ENCODE measurements at places on chromosomes 13 and 19. TPM values are rescaled to one million over a fixed set of nuclear protein-coding genes. Genes with fewer than 3 reads are reported as not detected.

ZNF345 gene
- 2.4 TPM for total RNA-seq

DNA sequence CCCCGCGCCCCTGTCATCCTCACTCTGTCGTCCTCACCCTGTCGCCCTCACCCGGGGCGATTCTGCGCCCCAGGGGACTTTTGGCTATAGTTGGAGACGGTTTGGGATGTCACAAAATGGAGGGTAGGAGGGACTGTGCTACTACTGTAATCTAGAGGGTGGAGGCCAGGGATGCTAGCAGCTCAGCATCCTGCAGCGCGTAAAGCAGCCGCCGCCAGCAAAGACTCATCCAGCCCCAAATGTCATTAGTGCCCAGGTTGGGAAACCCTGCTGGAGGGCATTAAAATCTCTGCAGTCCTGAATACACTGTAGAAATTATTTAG is 362 bp downstream of the ZNF557 start:
- no peak for DNase-seq

SOX21 gene
- not detected for total RNA-seq

PPAN gene
- 20.0 TPM for total RNA-seq

- no peak for DNase-seq
These were observed 424.2 kb downstream of the KCTD12 start for GRCh38 chr13:76461999-76462398.

DNA sequence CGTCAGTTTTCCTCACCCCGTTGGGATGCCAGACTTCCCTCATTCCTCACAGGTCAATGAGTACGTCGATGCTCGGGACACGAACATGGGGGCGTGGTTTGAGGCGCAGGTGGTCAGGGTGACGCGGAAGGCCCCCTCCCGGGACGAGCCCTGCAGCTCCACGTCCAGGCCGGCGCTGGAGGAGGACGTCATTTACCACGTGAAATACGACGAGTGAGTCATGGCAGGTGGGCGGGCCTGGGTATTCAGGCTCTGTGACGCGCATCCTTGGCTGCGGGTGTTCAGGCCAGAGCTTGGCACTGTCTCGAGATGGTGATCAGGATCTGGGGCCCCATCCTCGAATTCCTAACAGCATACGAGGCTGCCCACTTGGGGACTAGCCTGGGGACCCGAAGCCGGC is 21.4 kb downstream of the UHRF1 start:
- no peak for DNase-seq

ZNF135 gene
- 3.4 TPM for total RNA-seq

CATSPERD gene
- not detected for total RNA-seq

BCAM gene
- 86.2 TPM for total RNA-seq

FAM124A gene
- 12.2 TPM for total RNA-seq

DNA sequence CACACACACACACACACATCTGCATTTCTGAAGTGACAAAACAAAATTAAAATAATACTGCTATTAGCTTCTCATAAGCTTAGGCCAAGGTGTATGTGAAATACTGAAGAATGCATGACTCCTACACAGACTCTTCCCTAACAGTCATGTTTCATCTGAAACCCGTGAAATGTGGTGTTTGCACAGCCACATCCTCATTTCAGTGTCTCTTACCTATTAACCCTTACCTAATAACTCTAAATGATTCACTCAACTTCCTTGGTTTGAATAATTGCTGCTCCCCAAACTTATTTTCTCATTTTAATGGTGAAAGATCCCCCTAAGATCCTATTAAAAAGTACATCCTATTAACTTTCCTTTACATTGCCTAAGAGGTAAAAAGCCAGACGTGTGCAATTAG is 117.6 kb downstream of the MIPEP start:
- no peak for DNase-seq

ADM5 gene
- 0.67 TPM for total RNA-seq

DNA sequence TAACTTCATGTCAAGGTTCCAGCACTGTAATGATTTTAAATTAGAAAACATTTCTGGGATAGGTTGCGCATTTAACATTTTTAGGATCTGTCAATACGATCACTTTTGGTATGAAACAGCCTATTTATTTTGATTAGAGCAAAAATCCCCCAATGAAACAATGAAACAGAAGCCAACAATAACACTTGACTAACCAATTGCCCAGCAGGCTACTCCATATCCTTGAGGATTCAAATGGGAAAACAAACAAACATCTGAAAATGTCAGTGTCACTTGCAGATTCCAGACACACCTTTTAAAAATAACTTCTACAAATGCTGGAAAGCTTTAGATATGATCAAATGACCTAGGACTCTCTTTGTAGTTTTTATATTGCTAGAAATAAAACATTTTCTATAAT is 1412.5 kb upstream of the PRR20A start:
- no peak for DNase-seq

- no peak for DNase-seq
These were observed 10.4 kb upstream of the KLK14 start for GRCh38 chr19:51093101-51093500.

GRCh38 chr13:29758531-29759114 is 91.8 kb downstream of the UBL3 start:
- DNase-seq, result no peak

ZNF583 gene
- 6.1 TPM for total RNA-seq

PRDX2 gene
- 684 TPM for total RNA-seq

DNA sequence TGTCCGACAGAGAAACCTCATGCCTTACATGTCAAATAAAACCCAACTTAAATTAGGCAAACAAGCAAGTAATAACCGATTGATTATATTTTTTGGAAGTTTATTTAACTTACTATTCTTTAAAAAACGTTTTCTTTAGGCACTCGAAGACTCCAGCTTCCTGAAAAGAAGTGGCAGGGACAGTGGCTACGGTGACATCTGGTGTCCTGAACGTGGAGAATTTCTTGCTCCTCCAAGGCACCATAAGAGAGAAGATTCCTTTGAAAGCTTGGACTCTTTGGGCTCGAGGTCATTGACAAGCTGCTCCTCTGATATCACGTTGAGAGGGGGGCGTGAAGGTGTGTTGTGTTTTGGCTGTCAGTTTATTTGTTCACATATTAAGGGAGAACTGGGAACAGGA is 164.4 kb downstream of the LMO7 start:
- DNase-seq, result no peak

FAM216B gene
- 4.6 TPM for total RNA-seq

IGFL2 gene
- total RNA-seq, result not detected

C19orf67 gene
- total RNA-seq, result not detected

- DNase-seq, result no peak
These were observed 121.2 kb downstream of the B3GLCT start for GRCh38 chr13:31320946-31321345.

DNA sequence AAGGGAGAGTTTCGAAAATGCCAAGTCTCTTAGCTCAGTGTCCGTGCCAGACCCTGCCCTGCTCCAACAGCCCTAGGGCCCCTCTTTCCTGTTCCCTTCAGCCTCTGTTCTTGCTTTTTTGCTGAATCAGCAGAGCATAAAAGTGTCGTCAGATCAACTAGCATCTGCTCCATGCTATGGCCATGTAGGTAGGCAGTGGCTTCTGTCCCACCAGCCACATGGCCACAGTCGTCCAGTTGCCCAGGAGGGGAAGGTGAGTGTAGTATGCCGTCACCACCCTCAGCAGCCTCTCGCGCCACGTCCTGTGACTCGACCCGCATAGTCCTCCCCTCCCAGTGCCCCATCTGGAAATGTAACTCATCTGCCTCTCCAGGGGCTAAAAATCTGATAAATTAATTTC is 50.9 kb upstream of the ATP11A start:
- DNase-seq, result no peak

DNA sequence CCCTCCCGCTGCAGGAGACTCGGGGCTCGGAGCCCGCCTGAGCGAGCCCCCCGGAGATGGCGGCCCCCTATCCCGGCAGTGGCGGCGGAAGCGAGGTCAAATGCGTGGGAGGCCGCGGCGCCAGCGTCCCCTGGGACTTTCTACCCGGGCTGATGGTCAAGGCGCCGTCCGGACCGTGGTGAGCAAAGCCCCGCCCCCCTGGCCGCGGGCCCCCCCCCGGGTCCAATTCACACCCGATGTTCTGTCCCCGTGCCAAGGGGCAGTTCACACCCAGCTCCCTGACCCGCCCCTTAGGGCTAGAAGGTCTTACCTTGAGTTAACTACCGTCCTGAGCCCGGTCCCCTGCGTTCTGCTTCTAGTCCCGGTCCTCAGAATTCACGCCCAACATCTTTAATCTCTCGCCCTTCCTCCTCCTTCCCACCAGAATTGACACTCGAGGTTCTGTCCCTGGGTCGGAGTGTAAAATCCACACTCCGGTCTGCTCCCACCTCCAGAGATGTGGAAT is 1.4 kb downstream of the NPAS1 start:
- no peak for DNase-seq

DNA sequence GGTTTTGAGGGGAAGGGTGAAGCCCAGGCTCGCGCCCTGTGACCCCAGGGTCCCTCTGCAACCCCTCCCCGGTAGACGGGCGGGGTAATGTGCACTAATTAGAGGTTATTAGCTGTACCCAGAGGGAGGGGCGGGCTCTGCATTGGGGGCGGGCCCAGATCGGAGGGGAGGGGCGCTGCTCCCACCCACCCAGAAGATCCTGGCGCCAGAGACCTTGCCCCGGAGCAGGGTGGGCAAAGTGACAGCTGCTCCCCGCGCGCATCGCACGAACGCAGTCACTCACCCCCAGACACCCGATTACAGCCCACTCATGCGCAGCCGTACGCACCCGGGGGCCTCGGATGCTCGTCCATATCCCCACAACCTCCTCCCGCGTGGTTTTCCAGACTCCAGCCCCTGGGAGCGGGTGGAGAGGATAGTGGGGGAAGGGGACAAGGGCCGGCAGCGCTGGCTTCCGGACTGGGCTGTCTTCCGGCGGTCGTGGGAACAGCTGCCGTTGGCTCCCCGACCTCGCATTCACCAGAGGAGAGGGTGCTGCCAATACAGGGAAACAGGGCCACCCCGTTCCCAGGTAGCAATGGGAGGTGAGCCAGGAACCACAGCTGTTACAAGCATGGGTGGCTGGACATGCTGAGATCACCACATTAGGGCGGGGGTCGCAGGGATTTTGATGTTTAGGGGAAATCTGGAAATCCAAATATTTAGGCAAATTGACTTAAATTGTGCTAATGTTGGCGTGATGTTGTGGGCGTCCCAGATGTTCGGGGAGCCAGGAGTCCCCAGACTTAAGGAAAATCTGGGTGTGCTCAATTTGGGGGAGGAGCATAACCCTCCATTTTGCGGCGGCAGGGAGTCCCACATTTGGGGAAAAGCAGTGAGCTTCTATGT is 2.9 kb upstream of the HOOK2 start:
- peak; percentile 87 for DNase-seq

ERICH6B gene
- total RNA-seq, result not detected

ZNF665 gene
- 1.3 TPM for total RNA-seq

PTGIR gene
- total RNA-seq, result 2.6 TPM

DCLK1 gene
- total RNA-seq, result 12.7 TPM

GAPDHS gene
- not detected for total RNA-seq

DNA sequence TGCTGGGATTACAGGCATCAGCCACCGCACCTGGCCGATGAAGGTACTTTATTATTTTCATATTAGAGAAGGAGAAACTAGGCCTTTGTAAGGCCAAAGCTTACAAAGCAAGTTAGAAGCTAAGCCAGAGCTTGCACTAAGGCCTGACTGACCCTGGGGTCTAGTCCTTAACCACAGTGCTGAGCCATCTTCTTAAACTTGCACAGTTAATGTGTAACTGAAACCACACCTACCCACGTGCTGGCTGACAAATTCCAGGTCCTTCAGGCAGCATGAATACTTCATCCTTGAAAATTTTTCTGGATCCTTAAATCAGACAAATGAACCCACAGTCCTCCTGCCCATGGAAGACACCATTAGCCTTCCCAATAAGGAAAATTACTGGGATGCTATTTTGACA is 880.6 kb downstream of the UQCRFS1 start:
- no peak for DNase-seq

CABP5 gene
- total RNA-seq, result not detected

PINLYP gene
- 0.46 TPM for total RNA-seq

DNA sequence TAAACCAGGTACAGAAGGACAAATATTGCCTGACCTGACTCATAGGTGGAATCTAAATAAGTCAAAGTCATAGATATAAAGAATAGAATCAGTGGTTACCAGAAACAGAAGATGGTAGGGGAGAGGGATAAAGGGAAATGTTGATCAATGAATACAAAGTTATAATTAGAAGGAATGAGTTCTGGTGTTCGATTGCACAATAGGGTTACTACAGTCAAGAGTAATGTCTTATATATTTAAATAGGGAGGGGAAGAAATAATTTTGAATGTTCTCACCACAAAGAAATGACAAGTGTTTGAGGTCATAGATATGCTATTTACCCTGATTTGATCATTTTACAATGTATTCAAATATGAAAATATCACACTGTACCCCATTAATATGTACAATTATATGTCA is 1541.2 kb downstream of the SLITRK1 start:
- no peak for DNase-seq

DNA sequence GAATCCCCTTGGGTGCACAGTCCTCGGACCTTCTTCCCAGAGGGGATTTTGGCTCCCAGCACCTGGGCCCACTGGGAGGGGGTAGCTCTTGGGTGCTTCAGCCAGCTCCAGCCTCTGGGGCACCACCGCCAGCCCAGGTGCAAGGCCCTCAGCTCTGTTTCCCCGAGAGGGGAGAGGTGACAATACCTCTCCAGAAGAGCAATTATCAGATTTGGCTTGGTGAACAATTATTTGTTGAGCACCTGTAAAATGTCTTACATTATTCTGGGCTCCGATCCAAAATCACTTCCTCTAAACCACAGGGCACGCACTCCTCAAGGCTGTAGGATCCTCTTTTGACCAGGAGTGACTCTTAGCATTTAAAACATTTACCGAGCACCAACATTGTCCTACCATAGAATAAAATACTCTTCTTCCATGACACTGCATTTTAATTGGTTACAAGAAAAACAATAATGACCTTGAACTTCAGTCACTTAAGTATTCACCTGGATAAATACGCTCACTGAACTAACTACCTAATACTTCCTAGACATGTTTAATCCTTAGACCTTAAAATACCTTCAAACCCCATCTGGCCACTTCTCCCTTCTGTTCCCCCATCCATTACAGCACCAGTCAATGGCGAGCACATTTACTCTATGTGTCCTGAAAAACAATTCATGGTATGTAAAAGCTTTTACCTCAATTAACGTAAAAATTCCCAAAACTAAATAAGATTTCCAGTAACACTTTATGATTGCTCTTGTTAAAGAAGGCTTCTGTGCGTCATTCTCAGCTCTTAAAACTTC is 54.8 kb downstream of the ABCC4 start:
- DNase-seq, result no peak

ZNF99 gene
- total RNA-seq, result 0.05 TPM

GRCh38 chr13:103130681-103131210 is 64.5 kb upstream of the SLC10A2 start:
- no peak for DNase-seq

DNA sequence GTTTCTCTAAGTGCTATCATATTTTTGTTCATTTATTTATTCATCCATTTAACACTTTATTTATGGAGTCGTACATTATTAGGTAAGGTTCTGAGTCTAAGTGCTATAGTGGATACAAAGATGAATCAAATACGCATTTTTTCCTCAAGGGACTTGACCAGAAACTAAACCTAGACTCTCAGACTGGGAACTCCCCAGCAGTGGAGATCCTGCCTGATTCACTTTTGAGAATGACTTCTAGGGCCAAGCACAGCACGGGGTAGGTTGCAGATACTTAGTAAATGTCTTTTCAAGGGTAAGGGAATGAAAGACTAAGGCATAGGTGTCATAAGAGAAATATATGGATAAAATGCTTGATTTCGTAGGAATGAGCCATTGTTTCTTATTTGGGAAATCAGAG is 7.2 kb downstream of the DNAJC15 start:
- no peak for DNase-seq

DNAAF3 gene
- total RNA-seq, result 0.59 TPM
